ENCODE measurements at places on chromosomes 12 and 14.

DNA sequence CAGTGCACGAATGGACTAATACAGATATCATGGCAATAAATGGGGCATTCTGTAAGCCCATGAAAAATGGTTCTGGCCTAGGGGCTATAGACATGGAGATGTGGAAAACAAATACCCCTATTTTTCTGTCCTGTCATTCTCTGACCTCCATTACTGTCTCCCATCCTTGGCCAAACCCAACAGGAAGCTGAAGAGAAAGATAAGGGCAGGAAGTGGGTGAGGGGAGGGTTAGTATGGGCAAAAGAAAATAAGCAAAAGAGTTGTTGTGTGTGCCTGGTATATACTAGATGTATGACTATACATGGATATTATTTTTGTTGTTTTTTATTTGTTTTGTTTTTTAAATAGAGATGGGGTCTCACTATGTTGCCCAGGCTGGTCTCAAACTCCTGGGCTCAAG lies 339.3 kb downstream of the PCNX1 start:
- DNase-seq, result no peak

GRCh38 chr12:78088391-78088832 lies 257.7 kb downstream of the NAV3 start:
- DNase-seq, result no peak

DNA sequence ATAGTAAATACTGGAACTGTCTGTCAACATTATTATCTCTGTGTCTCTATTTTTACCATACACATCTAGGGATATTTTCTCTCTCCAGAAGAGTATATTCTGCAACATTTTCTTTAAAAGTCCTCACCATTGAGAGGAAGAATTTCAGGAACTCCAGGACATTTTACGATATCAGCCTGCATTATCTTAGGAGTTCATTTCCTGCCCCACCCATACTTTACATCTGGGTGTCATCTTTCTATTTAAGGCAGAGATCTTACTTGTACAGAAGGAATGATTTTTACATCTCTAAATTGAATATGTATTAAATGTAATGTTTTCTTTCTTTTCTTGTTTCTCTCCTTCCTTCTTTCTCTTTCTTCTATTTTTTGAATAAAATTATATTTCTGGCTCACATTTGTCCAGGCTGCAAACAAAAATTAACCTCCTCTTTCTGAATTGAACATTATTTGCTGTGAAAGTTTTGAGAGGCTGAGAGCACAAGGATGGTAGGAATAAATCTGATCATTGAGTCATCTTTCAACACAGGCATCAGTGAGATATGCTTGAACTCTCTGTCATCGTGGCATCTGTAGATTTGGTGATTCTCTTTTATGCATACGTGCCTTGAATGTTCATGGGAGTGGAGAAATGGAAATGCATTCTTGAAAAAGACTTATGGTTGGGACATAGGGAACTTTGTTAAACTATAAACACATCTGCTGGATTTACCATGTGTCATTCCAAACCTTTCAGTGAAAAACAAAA lies 753.6 kb downstream of the SLC16A7 start:
- DNase-seq, result no peak

GRCh38 chr12:11756022-11756421 lies 106.5 kb downstream of the ETV6 start:
- no peak for DNase-seq

DNA sequence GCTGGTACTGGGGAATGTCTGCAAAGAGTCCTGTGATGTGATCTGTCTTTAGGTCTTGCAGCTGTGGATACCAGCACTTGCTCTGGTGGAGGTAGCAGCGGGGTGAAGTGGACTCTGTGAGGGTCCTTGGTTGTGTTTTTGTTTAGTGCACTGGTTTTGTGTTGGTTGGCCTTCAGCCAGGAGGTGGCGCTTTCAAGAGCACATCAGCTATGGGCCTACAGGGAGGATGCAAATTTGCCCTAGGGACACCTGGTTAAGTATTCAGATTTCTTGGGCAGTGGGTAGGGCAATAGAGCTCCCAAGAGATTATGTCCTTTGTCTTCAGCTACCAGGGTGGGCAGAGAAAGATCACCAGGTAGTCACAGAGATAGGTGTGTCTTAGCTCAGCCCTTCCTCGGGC lies 63.8 kb downstream of the PTGER2 start:
- DNase-seq, result no peak

GRCh38 chr14:20469890-20470602 lies 840 bp downstream of the PNP start:
- no peak for DNase-seq

DNA sequence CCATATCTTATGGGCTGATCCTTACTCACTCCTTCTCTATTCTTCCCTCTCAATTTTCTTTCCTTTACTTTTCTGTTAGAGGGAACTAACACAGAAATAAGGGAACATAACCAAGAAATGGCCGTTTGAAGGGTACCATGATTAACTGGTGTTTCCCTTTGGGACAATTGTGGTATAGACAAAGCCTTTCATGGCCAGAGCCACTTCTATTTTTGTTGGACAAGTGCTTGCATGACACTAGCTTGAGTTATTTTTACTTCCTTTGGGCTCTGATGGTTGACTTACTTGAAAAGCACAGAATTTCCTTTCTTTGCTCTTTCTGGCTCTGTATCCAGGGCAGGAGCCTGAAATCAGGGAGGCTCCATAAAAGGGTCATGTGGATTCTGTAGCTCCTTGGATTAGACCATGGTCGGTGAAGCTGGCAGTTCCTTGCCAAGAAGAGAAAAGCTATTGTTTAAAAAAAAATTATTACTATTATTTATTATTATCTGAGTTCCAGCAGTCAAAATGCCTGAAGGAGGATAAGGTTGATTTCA lies 130.6 kb downstream of the KTN1 start:
- DNase-seq, result no peak

GRCh38 chr12:52010152-52010622 lies 3.4 kb downstream of the TAMALIN start:
- peak; percentile 83 for DNase-seq

DNA sequence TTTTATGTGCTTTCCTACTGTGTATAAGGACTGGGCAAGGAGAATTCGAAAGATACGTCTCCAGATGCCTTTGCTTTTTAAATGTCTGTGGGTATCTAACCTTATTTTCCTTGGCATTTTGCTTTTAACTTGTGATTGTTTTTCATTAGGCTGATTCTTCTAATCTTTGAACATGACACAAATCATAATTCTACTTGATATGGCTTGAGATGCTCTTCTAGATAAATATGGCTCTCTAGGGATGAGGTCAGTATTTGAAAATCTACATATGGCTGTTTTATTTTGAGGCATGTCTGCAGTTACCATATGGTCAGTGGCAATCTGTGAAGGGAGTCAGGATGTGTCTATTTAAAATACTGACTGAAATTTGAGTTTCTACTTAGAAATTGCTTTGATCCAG lies 139.2 kb downstream of the SLC2A13 start:
- DNase-seq, result no peak

DNA sequence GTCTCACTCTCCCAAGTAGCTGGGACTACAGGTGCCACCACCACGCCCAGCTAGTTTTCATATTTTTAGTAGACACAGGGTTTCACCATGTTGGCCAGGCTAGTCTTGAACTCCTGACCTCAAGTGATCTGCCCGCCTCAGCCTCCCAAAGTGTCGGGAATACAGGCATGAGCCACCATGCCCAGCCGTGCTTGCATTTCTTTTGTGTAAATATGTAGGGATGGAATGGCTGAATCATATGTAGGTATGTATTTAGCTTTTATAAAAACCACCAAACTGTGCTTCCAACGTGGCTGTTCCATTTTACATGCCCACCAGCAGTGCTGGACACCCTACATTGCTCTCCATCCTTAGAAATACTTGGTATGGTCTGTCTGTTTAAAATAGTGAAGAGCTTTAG lies 32.8 kb upstream of the CLMN start:
- no peak for DNase-seq

DNA sequence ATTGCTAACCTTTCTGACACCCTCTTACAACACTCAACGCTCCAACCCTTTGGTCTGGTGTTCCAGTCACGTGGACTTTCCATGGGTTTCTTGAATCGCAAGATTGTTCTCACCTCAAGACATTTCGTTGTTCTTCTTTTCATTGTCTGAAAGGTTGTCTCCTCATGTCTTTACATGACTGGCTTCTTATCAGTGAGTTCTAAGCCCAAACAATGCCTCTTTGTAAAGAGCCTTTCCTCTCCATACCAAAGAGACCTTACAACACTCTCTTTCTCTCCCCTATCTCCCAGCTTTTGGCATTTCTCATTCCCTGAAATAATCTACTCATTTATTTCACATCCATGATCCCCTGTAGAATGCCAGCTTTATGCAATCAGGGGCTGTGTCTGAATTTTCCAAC lies 1144.8 kb downstream of the AACS start:
- DNase-seq, result no peak

GRCh38 chr12:124369055-124369826 lies 74.3 kb downstream of the RFLNA start:
- no peak for DNase-seq
